NCI-H460 (cell line): ENCODE measurements at places on chromosomes 1 and 21.

GRCh38 chr1:155591770-155592169, 18.2 kb upstream of the MSTO1 start:
- DNase-seq, result peak; percentile 75

DNA sequence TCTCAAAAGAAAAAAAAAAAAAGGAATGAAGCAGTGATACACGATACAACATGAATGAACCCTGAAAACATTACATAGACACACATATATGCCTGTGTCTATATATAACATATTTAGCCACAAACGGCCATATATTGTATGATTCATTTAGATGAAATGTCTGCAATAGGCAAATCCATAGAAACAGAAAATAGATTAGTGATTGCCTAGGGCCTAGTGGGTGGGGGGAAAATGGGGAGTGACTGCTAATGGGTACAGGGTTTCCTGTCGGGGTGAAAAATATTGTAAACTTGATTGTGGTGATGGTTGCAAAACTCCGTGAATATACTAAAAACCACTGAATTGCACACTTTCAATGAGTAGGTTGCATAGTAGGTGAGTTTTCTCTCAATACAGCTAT, 6.0 kb upstream of the H6PD start:
- DNase-seq, result no peak

DNA sequence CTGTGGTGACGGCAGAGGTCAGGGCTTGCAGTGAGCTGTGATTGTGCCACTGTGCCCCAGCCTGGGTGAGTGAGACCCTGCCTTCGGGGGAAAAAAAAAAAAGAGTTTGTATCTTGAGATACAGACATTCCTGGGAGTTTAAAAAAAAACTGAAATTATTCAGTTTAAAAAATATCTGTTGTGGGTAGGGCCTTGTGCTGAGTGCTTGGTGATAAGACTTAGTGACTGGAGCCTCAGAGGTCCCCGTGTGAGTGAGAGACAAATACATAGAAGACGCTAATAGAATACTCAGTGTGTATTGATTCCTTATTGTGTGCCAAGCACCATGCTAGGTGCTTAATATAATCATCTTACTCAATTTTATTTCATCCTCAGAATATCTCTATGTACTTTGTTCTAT, 22.7 kb downstream of the DDI2 start:
- DNase-seq, result no peak

DNA sequence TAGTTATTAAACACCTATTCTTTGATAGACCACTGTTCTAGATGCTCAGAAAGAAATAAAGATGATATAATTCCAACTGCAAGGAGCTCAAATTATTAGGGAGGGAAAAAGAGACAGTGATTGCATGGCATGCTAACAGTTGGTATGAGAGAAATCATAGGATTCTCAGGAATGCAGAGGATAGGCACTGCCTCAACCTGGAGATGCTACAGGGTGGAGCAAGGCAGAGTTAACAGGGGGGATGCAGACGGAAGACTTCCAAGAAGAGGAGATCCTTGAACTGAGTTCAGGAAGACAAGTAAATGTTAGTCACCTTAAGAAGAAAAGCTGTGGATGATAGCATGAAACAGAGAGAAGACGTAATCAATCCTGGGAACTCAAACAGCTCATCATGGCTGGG, 123.7 kb downstream of the DAB1 start:
- DNase-seq, result no peak

GRCh38 chr1:30265127-30266070, 458.0 kb downstream of the MATN1 start:
- no peak for DNase-seq

GRCh38 chr21:29639366-29640079, 300.3 kb downstream of the GRIK1 start:
- no peak for DNase-seq

DNA sequence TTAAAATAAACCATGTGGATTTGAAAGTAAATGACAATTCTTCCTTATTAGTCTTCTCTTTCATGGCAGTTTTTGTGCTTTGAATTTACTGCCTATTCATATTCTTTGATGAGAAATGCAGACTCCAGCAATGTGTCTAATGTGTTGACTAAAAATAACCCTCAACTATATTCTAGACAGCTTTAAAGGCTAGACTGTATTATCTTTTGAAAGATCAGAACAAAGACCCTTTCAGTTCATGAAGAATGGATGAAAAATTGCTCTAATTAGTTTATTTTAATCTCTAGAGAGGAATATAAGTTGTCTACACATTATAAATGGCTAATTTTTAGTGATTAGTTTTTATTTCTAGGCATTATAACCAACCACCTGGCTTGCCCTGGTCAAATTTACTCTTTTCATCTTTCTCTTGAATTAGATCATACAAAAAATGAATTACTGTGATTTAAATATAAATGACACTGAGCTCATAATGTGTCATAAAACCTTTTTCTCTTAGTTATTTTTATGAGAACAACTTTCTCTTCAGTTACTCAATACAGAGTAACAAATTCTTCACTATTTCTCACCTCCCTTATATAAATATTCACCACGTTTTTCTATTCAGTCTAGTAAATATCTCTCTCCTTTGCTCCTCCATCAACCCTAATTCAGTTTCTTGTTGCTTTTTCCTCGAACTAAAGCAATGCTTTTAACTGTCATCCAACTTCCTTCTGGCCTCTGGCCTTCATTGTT, 428.5 kb upstream of the TMPRSS15 start:
- DNase-seq, result no peak

- DNase-seq, result no peak
These were observed 62.8 kb upstream of the SCCPDH start for GRCh38 chr1:246661451-246661850.

- no peak for DNase-seq
These were observed 422.9 kb upstream of the BEND5 start for GRCh38 chr1:49199564-49199963.

GRCh38 chr1:70156529-70157120, 48.8 kb downstream of the LRRC40 start:
- DNase-seq, result peak; percentile 13

- DNase-seq, result no peak
These were observed 79.5 kb downstream of the JAK1 start for GRCh38 chr1:64886877-64887276.

GRCh38 chr21:42384989-42385388, 10.9 kb downstream of the TMPRSS3 start:
- DNase-seq, result no peak

DNA sequence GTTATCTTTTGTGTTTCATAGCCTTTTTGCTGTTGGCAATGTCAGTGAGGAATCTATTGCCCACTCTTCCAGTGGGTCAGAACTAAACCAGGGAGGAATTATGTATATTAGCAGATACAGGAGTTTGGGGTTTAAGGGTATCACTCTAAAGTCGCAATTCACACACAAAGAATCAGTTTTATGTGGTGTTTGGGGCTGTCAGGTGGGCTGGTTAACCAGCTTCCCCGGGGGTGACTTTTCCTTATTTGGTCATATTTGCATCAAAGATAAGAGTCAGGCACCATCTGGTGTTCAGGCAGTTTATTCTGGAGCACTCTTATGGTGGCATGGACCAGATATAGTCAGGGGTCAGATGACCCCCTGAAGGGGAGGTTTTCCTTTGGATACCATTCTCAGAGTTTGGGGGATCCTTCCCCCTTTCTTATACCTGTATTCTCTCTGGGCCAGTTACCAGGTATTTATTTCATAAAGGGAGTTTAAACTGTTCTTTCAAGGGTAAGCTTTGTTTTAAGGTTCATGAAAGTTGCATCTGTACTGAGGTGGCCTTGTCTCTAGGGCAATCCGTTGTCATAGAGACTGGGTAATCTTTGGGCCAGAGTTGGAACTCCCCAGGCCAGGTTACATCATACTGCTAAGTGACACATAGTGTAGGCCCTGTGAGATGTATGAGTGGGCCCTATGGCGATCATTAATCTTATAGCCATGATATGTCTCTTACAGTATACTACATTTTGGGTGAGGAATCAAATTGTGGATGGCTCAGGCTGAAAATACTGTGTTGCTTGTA, 148.2 kb downstream of the RWDD3 start:
- no peak for DNase-seq

DNA sequence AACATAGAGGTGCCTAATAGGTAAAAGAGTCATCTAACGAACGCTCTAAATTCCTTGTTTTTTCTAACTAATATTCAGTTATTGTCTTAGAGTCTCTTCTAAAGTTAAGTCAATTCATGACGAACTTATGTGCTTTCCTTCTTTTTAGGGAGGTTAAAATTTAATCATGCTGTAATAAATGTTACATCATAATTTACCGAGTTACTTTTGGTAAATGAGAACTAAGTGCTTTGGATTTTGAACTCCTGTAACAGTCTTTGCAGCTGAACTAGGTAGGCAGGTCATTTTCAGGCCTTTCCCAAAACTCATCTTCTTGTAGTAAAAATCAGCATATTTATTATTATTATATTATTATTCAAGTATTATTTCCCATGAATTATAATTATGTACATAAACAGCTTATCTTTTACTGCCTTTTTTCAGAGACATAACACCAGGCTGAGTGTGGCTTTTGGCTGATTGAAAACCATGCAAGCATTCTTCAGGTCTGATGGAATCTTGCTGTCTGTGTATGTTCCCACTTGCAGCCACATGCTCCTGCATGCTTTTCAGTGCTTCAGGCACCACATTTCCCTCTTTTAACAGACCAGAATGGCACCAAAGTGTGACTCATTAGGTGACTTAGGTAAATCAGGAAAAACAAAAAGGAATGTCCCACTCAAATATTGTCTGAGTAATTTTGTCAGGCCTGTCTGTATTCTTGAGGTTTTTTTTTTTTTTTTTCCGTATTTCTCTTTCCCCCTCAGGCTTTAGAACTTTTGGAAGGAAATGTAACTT, 81.0 kb upstream of the CD55 start:
- DNase-seq, result no peak

GRCh38 chr21:41029571-41029970, 138.4 kb upstream of the BACE2 start:
- no peak for DNase-seq

- peak; percentile 15 for DNase-seq
These were observed 16.0 kb upstream of the EPS15 start for GRCh38 chr1:51535006-51535592.

DNA sequence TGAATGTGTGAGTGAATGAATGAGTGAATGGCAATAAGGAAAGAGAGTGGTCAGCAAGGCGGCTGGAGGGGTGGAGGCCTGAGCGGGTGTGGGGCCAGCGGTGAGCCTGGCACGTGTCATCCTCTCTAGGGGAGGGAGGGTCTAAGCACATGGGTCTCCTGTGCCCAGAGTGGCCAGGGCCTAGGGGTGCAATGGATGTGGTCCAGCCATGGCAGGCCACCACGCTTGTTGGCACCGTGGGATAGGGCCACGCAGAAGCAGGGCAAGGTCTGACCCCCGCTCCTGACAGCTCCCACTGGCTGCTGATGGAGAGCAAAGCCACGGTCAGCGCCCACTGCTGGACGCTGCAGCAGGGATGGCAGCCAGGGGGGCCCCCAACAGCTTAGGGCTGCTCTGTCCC, 19.5 kb upstream of the SPSB1 start:
- DNase-seq, result no peak

GRCh38 chr1:111719135-111719534, 20.1 kb downstream of the INKA2 start:
- DNase-seq, result no peak

GRCh38 chr1:220786337-220787068, at the start of gene MTARC1:
Gene MTARC1 (plus strand): TSS chr1:220786913. CDS start chr1:220786945, 32 bp downstream.
- peak; percentile 54 for DNase-seq

DNA sequence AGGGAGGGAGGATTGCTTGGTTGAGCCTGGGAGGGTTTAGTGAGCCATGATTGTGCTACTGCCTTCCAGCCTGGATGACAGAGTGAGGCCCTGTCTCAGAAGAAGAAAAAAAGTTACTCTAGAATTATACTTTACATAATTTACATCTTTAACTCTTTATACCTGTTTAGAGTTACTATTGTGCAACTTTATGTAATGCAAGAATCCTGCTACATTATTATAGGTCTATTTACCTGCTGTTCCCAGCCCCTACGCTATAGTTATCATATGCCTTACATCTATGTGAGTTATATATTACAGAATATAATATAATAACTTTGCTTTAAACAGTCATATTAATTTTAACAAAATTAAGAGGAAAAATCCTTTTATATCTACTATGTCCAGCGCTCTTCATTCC, 14.3 kb downstream of the SDHB start:
- no peak for DNase-seq

DNA sequence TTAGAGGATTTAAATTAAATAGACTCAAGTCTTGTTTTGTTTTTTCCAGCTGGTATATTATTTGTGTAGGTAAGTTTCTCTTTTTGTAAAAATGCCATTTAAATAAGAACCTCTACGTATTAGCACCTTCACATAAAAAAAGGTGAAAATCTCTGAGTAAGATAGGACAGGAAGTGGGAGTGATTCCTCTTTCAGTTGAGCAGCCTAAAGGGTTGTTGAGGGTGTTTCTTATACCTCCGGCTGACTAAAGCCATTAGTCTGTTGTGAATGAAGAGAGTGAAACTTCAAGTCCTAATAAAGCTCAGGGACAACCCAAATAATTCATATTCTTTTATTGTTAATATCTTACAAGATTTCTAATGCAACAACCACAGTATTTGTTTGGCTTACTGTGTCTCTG, 188.7 kb downstream of the CHRM3 start:
- DNase-seq, result no peak

DNA sequence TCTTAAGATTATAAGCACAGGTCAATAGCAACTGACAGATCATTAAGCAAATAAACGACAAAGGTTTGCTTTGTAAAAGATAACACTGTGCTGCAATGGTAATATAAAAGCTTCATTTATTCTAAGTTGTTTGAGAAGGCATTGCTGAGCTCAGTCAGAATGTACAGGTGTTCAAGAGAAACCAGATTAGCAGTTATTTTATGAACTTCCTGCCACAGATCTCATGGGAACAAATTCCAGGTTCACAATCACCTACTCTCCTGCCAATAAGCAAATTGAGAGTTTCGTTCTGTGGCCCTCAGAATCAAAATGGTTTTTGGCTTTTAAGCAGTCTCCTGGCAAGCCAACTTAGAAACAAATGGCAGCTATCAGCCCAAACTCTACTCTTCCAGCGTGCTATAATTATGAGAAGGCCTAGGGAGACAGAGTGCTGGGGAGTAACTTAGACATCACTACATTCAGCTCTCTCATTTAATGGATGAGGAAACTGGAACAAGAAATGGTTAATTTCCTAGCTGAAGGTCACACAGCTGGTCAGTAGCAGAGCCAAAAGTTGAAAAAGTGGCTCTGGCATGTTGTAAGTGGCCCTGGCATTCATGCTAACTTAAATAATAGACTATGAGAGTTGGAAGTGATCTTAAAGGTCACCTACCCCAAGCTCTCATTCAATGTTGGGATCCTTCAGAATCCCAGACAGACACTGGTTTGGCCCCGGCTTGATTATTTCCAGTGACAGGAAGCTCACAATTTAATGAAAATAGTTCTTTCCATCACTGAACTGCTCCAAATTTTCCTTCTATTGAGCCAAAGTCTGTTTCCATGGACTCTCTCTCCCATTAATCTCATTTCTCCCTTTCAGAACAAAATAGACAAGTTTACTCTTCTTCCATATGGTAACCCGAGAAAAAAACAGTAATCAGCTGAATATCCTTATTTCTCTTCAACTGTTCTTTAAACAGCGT, 82.6 kb upstream of the EDEM3 start:
- no peak for DNase-seq

DNA sequence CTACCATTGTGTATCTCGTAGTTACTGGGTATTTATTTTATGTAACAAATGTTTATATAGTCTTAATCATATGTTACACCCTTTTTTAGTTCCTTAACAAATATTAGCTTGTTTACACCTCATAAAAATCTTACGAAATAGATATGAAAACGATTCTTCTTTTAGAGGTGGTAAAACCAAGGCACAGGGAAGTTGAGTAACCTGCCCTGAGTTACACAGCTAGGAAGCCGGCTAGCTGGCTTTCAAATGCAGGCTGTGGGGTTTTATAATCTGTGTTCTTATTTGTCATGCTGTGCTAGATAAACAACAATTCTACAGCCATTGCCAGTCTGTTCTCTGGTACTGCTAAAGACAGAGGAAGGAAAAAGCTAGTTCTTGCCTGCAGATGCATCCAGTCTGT, 109.6 kb downstream of the NOS1AP start:
- DNase-seq, result no peak
